Calu3 (cell line): ENCODE measurements at places on chromosomes 12 and 14.

DNA sequence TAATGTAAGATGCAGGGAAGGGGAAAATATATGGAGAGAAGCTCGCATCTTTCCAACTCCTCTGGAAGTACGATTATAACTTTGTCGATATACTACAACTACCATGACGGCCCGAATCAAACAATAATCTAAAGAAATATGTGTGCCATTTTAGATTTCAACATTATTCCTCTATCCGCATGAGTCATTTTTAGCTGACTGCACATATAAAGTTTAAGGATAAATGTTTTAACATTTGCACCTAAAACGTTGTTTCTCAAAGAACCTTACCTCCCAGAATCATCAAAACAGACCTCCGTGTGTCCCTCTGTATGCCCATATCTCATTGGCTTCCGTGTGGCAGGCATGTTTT, 482 bp downstream of the WDHD1 start:
- H3K27me3 ChIP-seq, result no peaks in the 10 kb centered on the region
- peak overlapping the region; percentile 23 for H3K27ac ChIP-seq
- peaks cover 29% of the 10 kb centered on the region for H3K4me1 ChIP-seq
- H3K4me3 ChIP-seq, result peak overlapping the region; percentile 89
- H3K36me3 ChIP-seq, result peaks cover 34% of the 10 kb centered on the region

DNA sequence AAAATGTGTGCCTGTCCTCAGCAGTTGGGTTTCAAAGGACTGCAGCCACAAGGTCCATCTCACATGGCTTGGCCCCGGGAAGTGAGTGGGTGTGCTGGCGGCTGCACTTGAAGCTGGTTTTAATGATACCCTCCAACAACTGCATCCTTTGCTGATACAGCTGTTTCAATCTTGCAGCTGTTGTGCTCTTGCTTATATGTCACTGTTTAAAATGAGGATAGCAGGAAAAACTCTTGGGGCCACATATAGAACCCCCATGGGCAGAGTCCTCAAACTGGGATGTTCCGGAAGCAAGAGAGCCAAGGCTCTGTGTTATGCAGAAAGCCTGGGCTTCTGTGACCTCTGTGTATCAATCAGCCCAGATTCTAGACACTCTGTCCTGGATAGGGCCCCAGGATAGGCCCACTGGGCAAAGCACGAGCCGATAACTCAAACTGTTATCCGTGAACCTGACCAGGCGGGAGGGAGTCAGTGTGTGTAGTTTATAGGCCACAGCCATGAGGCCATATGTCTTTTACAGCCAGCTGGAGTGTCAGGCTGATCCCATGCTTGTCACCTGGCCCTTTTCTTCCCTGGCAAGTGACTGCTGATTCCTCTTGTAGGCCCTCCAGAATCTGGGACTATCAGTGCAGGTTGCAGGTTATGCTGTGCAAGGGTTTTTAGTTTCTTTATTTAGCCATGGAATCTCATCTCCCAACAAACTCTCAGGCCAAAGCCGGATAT, 74.3 kb downstream of the SSPN start:
- peaks cover 46% of the 10 kb centered on the region for H3K4me1 ChIP-seq
- H3K36me3 ChIP-seq, result peaks cover 27% of the 10 kb centered on the region
- DNase-seq, result no peak

GRCh38 chr12:119902084-119902509, 25.0 kb upstream of the CIT start:
- DNase-seq, result peak; percentile 81
- H3K27me3 ChIP-seq, result peaks cover 19% of the 10 kb centered on the region
- no peak overlapping the region for H3K27ac ChIP-seq
- H3K4me3 ChIP-seq, result no peak overlapping the region
- no peaks in the 10 kb centered on the region for H3K36me3 ChIP-seq

- no peak overlapping the region for H3K4me3 ChIP-seq
- no peaks in the 10 kb centered on the region for H3K27me3 ChIP-seq
- H3K4me1 ChIP-seq, result peaks cover 31% of the 10 kb centered on the region
- H3K36me3 ChIP-seq, result peaks cover 6% of the 10 kb centered on the region
- DNase-seq, result peak; percentile 9
- H3K27ac ChIP-seq, result no peak overlapping the region
Measured at GRCh38 chr12:20883288-20883687, 72.8 kb downstream of the SLCO1B3 start.

DNA sequence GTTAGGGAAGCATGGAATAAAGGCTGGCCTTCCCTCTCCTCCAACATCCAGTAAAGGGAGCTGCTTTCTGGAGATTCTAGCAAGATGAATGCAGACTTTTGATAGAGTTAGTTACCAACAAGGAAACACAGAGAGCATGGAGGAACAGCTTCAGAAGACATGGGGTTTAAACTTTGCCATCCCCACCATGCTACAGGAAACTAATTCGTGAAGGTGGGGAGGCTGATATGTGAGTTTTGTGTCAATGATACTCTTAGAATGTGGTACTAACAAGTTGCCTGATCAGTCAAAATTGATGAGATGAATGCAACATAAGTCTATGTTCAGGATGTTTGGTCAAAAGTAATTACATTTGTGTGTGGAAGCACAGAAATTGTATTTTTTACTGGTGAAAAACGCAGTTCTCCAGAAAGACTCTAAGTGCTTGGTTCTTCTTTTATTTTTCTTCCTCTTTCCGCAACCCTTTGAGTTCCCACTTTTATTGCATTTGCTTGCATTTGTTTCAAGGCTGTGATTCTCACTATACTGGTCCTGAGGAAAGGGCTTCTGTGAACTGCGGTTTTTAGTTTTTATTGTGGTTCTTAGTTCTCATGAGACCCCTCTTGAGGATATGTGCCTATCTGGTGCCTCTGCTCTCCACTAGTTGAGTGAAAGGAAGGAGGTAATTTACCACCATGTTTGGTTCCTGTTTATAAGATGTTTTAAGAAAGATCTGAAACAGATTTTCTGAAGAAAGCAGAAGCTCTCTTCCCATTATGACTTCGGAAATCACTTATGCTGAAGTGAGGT, at the start of gene CLEC4A:
Gene CLEC4A, plus strand, starts transcription at position 494 of the 789 bp plus-strand sequence. Its CDS starts 262 bp downstream, at position 756.
- H3K4me3 ChIP-seq, result no peak within 1 kb of the TSS
- no peak for DNase-seq
- no peaks in the 10 kb centered on the region for H3K27me3 ChIP-seq
- no peak within 1 kb of the TSS for H3K27ac ChIP-seq
- no peaks in the 10 kb centered on the region for H3K4me1 ChIP-seq
- no peaks in the 10 kb centered on the region for H3K36me3 ChIP-seq

DNA sequence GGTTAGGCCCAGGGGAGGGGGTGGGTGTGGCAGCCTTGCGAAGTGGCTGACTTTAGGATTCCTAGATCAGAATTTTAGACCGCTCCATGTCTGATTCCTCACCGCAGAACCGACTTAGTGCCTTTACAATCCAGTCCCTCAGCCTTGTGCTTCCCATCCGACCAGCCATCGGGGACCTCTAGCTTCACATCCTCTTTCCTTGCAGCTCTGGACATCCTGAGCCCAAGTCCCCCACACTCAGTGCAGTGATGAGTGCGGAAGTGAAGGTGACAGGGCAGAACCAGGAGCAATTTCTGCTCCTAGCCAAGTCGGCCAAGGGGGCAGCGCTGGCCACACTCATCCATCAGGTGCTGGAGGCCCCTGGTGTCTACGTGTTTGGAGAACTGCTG, 557 bp downstream of the COPS7A start:
- peak overlapping the region; percentile 77 for H3K4me3 ChIP-seq
- H3K27me3 ChIP-seq, result peaks cover 10% of the 10 kb centered on the region
- DNase-seq, result peak; percentile 16
- peaks cover 15% of the 10 kb centered on the region for H3K4me1 ChIP-seq

DNA sequence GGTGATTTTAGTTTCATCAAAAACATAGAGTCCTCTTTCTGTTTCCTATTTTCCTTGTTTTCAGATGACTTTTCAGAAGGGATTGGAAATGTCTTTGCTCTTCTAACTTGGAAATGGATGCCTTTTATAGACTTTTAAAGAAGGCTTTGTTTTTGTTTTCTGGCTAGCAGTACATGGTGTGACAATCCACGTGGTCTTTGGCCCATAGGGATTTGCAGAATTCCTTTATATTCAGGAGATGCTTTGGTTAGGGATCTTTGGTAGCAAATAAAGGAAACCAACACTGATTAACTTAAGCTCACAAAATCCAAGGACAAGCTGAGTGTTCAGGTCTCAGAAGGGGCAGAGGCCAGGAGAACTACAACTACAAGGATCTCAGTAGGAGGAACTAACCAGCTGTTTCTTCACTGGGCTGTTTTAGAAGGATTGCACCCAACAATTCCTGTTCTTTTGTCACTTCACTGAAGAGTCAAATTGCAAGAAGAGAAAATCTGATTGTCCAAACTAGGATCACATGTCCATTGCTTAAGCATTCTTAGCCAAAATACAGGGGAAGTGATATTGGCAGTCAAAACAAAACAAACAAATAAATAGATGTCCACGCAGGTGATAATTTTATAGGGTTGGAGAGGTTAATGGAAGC, 58.6 kb upstream of the MANSC4 start:
- no peak for DNase-seq
- H3K27ac ChIP-seq, result no peak overlapping the region
- H3K4me1 ChIP-seq, result peaks cover 4% of the 10 kb centered on the region
- H3K36me3 ChIP-seq, result no peaks in the 10 kb centered on the region
- no peaks in the 10 kb centered on the region for H3K27me3 ChIP-seq

DNA sequence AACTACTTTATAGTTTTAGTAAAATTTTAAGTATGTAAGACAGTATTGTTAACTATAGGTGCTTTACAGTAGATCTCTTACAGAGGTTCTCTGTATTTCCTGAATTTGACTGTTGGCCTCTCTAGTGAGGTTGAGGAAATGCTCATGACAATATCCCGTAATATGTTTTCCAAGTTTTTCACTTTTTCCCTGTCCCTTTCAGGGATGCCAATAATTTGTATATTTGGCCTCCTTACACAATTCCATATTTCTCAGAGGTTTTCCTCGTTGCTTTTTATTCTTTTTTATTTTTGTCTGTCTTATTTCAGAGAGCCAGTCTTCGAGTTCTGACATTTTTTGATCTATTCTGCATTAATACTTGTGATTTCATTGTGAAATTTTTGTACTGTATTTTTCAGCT, 233.7 kb upstream of the PDE3A start:
- no peak overlapping the region for H3K4me3 ChIP-seq
- H3K27me3 ChIP-seq, result no peaks in the 10 kb centered on the region
- H3K36me3 ChIP-seq, result no peaks in the 10 kb centered on the region
- H3K27ac ChIP-seq, result no peak overlapping the region
- DNase-seq, result no peak
- H3K4me1 ChIP-seq, result no peaks in the 10 kb centered on the region

DNA sequence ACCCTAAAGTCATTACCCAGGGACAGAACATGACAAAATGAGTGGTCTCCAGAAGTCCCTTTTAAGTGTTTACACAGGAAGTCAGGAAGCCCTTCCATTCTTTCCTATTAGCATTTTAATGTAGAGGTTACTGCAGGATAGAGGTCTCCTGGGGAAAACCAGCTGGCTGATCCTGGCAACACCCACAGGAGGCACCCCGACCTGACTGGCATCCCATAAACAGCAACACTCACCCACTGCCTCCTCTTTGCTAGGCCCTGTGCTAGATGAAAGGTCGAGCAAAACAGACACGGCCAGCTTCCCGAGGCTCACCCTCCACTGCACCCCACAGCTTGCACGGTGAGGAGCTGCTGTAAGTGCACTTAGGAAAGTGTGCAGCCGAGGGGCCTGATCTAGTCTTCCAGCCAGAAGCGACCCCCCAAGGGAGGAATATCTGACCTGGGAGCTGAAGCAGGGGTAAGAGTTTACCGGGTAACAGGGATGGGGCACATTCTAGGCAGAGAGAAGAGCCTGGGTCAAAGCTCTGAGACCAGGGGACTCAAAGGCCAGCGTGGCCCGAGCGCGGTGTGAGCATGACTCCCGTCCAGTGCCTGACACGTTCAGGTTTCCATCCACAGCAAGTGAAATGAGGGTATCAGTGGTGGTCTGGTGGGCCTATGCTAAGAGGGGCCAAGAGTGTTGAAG, 9.0 kb downstream of the DAZAP2 start:
- no peak overlapping the region for H3K4me3 ChIP-seq
- DNase-seq, result no peak
- H3K27me3 ChIP-seq, result no peaks in the 10 kb centered on the region
- no peak overlapping the region for H3K27ac ChIP-seq
- H3K4me1 ChIP-seq, result peaks cover 9% of the 10 kb centered on the region

DNA sequence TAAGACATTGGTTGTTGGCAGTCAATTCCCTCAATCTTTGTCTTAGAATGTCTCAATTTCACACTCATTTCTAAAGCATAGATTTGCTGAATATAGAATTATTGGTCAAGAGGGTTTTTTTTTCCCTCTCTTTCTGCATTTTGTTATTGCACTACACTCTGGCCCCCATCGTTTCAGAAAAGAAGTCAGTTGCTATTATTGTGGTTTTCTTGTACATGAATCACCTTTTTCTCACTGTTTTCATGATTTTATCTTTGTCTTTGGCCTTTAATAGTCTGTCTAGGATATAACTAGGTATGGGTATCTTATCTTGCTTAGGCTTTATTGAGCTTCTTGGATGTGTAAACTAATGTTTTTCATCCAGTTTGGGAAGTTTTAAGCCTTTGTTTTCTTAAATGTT, 194.3 kb upstream of the DAAM1 start:
- peaks cover 61% of the 10 kb centered on the region for H3K27me3 ChIP-seq
- H3K36me3 ChIP-seq, result no peaks in the 10 kb centered on the region
- no peaks in the 10 kb centered on the region for H3K4me1 ChIP-seq

DNA sequence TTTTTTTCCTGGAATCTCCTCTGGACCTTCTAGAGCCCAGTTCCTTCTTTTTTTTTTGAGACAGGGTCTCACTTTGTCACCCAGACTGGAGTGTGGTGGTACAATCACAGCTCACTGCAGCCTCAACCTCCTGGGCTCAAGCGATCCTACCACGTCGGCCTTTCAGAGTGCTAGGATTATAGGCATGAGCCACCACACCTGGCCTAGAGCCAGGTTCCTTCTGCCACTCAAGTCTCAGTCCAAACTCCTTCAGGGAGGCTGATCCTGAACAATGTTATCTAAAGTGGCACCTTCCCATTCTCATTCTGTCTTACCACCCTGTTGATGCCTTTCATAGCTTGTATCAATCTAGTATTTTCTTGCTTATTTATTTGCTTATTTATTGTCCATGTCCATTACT, 22.3 kb upstream of the ELK3 start:
- H3K27ac ChIP-seq, result no peak overlapping the region
- DNase-seq, result peak; percentile 24
- no peak overlapping the region for H3K4me3 ChIP-seq
- H3K27me3 ChIP-seq, result peaks cover 24% of the 10 kb centered on the region
- H3K4me1 ChIP-seq, result no peaks in the 10 kb centered on the region
- no peaks in the 10 kb centered on the region for H3K36me3 ChIP-seq

- no peaks in the 10 kb centered on the region for H3K36me3 ChIP-seq
- H3K27ac ChIP-seq, result no peak overlapping the region
- H3K4me3 ChIP-seq, result no peak overlapping the region
- DNase-seq, result no peak
- H3K4me1 ChIP-seq, result no peaks in the 10 kb centered on the region
Measured at GRCh38 chr14:67846029-67846610, 26.5 kb downstream of the RAD51B start.

GRCh38 chr12:96131230-96131788, 62.9 kb upstream of the ELK3 start:
- no peak overlapping the region for H3K27ac ChIP-seq
- peaks cover 26% of the 10 kb centered on the region for H3K27me3 ChIP-seq
- H3K4me1 ChIP-seq, result peaks cover 12% of the 10 kb centered on the region
- DNase-seq, result no peak
